ENCODE measurements at places on chromosomes 13 and 19. TPM values are rescaled to one million over a fixed set of nuclear protein-coding genes. Genes with fewer than 3 reads are reported as not detected.

Gene LYPD3
- 3.0 TPM for total RNA-seq

Gene C13orf46
- 0.27 TPM for total RNA-seq

Gene CGB8
- not detected for total RNA-seq

DNA sequence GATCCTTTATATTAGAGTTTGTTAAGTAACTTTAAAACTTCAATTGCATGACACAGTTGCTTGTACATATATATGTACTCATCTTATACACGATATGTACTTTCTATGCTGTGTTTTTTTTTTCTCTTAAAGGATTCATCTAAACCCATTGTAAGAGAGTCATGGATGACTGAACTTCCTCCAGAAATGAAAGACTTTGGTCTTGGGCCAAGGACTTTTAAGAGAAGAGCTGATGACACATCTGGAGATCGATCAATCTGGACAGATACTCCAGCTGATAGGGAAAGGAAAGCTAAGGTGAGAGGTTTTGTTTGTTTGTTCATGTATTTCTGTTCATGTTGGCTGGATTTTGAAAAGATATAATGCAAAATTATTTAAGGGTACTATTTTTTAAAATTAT is 26.0 kb downstream of the GPALPP1 start:
- no peak for DNase-seq

GRCh38 chr13:34025746-34026145 is 207.8 kb downstream of the RFC3 start:
- DNase-seq, result no peak

Gene ZNF534
- not detected for total RNA-seq

Gene FOXA3
- 0.60 TPM for total RNA-seq

DNA sequence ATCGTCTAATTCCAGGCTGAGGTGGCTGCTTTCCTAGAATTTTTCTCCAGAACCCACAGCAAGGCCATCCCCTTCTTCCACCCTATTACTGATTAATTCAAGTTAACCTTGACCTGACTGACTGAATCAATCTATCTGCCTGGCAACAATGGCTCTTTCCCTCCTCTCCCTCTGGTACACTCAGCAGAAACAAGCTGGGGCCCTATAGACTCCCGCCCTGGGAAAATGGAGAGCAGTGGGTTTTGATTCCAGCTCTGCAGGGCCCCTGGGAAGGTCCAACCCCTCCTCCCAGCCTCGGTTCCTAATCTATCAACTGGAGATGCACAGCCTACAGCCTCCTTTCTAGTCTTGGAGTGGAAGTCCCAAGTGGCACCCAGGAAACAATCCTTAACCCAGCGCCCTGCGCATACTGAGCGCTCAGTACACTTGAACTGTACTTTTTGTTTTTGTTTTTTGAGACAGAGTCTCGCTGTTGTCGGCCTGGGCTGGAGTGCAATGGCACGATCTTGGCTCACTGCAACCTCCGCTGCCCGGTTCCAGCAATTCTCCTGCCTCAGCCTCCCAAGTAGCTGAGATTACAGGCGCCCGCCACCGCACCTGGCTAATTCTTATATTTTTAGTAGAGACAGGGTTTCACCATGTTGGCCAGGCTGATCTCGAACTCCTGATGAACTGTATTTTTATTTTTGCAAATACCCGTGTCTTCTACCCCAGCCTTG is 5.2 kb upstream of the C3 start:
- DNase-seq, result no peak

- DNase-seq, result no peak
These were observed 562.1 kb upstream of the KLF12 start for GRCh38 chr13:74696148-74696922.

Gene RAB3A
- total RNA-seq, result 6.3 TPM

GRCh38 chr13:52003541-52003940 is 7.7 kb downstream of the ATP7B start:
- no peak for DNase-seq

DNA sequence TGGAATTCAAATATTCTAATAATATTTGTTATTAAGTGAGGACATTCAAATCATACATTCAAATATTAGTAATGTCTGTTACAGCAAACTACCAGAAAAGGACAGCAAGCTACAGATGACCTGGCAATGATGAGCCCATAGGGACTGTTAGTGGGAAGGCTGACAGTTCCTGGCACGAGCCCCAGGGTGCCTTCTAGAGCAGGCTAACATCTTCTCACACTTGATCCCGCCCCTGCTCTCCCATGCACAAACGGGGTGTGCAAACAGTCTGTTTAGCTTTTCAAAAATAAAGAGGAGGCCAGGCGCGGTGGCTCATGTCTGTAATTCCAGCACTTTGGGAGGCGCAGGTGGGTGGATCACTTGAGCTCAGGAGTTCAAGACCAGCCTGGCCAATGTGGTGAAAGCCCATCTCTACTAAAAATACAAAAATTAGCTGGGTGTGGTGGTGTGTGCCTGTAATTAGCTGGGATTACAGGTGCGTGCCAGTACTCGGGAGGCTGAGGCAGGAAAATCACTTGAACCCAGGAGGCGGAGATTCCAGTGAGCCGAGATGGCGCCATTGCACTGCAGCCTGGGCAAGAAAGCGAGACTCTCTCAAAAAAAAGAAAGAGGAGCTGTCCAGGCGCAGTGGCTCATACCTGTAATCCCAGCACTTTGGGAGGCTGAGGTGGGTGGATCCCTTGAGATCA is 9.6 kb upstream of the GARRE1 start:
- DNase-seq, result no peak

Gene VSTM1
- total RNA-seq, result not detected

- DNase-seq, result no peak
These were observed 16.8 kb downstream of the LTBP4 start for GRCh38 chr19:40617961-40618360.

DNA sequence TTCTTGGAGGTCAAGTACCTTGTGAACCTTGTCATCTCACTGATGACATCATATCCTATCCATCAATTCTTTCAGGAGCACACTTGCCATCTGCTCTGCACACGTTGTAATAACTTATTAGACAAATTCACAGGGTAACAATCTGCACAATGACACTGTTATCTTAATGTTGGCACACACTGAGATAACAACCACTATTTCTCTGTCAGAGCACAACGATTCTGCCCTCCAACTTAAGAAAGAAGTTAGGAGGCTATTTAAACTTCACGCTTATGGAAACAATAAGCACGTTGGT is 351.3 kb downstream of the DACH1 start:
- no peak for DNase-seq

GRCh38 chr13:110518571-110518970 is 43.0 kb downstream of the RAB20 start:
- DNase-seq, result no peak

DNA sequence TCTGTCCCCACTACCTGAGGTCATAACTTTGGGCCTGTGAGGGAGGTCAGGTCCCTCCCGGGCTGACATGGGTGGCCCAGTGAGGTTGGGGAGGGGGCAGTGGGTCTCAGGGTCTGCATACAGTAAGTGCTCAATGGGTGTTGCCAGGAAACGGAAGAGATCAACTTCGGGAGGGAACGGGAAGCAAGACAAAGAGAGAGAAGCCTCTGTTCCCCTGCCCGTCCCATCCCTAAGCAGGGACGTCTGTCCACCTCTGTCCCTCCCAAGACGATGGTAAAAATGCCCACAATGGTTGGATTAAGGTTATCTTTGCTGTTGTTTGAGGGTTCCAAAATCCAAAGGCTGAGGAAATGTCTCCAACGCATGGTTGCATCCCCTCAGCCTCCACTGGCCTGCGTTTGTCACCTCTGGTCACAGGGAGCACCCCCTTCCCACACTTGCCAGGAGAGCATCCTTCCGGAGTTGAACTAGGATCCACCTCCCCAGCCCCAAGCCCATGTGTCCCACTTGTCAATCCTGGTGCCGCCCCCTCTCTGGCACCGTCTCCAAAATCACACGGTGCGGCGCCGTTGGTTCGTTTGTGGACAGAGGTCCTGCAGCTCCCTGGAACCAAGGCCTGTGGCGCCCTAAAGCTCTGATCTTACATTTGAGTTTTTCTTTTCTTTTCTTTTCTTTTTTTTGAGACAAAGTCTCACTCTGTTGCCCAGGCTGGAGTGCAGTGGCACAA is 774 bp upstream of the HOMER3 start:
- DNase-seq, result no peak

DNA sequence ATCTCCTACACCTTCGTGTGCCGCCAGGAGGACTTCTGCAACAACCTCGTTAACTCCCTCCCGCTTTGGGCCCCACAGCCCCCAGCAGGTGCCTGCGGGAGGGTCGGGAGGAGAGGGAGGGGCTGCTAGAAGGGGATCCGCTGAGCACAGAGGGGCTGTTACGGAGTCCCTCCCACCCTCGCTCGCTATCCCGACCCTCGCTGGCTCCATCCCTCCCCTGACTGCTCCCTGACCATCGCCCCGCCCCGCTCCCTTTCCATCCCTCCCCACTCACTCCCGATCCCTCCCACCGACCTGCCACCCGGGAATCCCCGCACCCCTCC is 780 bp downstream of the CD177 start:
- DNase-seq, result no peak

DNA sequence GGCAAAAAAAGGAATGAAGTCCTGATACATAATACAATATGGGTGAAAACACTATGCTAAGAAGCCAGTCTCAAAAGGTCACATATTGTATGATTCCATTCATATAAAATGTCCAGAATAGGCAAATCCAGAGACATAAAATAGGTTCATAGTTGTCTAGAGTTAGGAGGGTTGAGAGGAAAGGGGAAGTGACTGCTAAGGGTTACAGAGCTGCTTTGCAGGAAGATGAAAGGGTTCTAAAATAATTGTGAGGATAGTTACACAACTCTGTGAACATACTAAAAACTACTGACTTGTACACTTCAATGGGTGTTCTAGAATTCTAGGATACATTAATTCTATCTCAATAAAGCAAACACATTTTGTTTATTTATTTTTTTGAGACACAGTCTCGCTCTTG is 25.7 kb downstream of the CAB39L start:
- DNase-seq, result no peak

Gene ZNF888
- total RNA-seq, result 6.1 TPM

Data from activated T-helper 2 cell treated with anti-CD3 and anti-CD28 coated beads, Interferon-gamma antibody, Interleukin-2, Interleukin-4, amounts not matched to agents 10 μg/mL and 5 μg/mL and 100 μg/mL, durations not matched to agents 14 hours and 24 hours and 36 hours (primary cell).